Kasumi-1 (cell line): ENCODE measurements at places on chromosomes 4 and X.

DNA sequence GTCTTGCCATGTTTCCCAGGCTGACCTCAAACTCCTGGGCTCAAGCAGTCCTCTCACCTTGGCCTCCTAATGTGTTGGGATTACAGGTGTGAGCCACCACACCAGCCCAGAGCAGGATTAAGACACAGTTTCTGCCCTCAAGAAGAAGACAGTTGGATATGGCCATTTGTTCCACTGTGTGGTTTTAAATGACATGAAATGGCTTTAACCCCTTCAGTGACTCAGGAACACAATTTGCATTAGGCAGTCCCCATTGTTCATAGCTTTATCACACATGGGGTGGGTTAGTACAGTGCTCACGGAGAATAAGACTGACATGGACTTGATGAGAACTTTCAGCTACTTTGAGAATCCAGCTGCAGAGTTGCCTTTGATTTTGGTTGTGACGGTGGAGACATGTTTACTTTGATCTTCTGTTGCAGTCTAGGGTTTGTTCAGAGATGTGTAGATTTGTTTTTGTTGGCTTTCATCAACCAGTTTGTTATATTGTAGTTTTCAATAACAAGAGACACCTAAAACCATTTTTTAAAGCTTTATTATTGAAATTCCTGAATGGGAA lies 60.3 kb downstream of the ARX start:
- DNase-seq: no peak

DNA sequence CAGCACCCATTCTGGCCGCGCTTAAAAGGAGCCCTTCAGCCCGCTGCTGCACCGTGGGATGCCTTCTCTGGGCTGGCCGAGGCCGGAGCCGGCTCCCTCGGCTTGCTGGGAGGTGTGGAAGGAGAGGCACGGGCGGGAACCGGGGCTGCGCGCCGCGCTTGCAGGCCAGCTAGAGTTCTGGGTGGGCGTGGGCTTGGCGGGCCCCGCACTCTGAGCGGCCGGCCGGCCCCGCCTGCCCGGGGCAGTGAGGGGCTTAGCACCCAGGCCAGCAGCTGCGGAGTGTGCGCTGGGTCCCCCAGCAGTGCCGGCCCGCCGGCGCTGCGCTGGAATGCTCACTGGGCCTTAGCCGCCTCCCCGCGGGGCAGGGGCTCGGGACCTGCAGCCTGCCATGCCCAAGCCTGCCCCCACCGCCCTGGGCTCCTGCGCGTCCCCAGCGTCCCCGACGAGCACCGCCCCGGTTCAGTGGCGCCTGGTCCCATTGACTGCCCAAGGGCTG lies 111.3 kb downstream of the PCDH18 start:
- DNase-seq: no peak

GRCh38 chrX:118496763-118497079 lies 1.1 kb downstream of the DOCK11 start:
- DNase-seq: peak; percentile 45

DNA sequence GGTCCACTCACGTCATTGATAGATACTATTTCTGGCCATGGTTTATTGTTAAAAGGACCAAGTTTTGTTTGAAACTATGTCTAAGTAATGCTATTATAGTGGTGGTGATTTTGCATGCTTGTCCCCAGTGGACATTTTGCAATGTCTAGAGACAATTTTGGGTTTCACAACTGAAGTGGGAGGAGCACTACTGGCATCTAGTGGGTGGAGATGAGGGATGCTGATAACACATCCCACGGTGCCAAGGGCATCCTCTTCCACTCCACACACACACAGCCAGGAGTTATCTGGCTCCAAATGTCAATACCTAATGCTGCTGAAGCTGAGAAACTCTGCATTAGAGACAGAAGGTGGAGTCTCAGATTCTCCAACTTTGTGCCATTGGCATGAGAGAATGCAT lies 131.2 kb downstream of the FRMPD4 start:
- DNase-seq: no peak

GRCh38 chr4:30728311-30728710 lies 8.1 kb downstream of the PCDH7 start:
- no peak for DNase-seq

DNA sequence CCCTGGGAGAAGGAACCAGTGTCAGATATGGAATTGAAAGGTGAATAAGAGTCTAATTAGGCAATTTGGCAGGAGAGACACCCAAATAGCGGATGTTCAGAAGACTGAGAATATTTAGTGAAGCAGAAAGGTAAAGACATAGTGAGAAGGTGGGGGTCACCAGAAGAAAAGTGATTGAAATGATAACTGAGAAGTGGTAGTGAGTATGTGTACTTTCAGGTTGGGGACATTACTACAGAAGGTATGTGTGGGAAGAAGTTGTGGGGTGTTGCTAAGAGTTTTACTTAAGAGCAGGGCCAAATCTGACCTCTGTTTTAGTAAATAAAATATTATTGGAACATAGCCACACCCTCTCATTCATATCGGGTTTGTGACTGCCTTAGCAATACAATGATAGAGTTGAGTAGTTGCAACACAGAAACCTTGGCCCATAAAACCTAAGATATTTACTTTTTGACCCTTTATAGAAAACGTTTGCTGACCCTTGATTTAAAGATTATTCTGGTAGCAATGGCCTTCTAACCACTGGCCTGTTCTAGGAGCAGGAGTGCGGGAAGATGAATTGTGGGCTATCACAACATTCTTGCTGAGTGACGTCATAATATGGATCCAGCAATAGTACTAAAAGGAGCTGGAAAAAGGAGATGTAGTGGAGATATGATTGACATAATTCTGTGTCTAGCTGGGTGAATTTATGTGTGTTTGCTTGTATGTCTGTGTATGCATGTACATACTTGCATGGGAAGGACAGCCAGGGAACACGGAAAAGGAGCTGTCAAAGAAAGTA lies 115.3 kb downstream of the HS3ST1 start:
- no peak for DNase-seq

DNA sequence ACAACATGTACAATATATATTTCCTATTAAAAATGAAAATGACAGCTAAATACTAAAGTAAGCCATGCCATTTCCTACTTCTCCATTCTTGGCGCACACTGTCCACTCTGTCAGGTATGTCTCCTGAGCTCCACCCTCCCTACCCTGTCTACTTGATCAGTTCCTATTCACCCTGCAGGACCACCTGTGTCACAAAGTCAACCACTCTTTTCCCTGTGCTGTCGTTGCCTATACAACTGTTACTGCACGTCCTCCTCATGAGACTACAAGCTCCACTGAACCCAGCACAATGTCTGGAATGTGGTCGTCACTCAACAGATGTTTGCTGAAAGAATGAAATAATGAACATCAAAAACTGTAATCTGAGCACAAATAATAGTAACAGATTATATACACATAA lies 54.9 kb downstream of the SLC9A7 start:
- DNase-seq: no peak

DNA sequence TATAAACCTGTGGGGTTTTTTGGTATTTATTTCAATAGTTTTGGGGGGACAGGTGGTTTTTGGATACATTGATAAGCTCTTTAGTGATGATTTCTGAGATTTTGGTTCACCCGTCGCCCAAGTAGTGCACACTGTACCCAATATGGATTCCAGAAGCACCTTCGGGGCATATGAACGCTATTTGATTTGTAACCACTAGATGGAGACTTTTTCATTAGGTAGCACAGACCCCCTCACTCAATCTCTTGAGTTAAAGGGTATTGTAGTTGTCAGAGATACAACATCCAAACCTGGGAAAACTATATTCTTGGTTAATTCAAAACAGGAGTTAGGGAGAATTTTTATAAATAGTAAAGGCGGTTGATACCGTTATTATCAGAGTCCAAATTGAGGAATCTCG lies 79.8 kb downstream of the SPANXN3 start:
- peak; percentile 26 for DNase-seq

GRCh38 chrX:40201329-40201885 lies 103.6 kb upstream of the BCOR start:
- DNase-seq: no peak

DNA sequence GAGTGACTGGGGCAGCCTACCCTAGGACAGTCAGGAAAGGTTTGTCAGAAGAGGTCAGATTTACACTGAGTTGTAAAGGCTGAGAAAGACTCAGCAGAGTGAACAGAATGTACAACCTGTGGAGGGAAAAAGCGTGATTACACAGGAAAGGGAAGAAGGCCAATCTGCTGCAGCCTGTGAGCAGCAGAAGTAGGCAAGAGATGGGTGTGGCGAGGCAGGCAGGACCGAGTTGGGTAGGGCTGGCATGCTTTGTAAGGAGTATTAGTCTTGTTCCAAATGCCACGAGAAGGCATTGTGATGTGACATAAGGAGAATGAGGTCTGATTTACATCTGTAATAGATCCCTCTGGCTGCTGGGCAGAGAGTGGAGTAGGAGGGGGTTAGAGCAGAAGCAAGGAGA lies 12.6 kb downstream of the SGMS2 start:
- no peak for DNase-seq

DNA sequence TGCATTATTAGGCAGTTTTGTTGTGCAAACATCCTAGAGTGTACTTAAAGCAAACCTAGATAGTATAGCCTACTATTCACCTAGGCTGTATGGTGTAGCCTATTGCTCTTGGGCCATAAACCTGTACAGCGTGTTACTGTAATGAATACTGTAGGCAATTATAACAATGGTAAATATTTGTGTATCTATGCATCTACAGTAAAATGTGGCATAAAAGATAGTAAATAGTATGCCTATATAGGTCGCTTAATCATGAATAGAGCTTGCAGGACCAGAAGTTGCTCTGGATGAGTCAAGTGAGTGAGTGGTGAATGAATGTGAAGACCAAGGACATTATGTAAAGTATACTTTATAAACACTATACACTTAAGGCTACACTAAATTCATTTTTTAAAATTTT lies 16.6 kb downstream of the USO1 start:
- no peak for DNase-seq

GRCh38 chr4:26687728-26688127 lies 103.8 kb downstream of the TBC1D19 start:
- DNase-seq: no peak

DNA sequence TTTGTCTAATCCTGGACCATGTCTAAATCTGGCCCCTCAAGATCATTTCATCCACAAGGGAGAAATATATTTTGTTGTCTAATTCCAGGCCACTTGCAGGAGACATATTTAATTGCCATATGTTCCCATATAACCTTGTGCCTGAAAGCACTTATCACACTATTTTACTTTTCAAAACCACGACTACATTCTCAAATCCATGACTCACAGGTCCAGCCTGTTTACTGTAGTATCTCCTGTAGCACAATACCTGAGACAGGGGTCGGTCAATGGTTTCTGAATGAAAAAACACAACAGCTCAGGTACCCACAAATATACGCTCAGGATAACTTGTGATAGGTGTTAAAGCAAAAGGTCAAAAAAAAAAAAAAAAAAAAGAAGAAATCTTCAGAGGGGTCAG lies 60.9 kb downstream of the SEC24D start:
- DNase-seq: no peak
